Mesenteric fat pad (tissue), 1 donor: ENCODE measurements at places on chromosomes 5 and 9.

DNA sequence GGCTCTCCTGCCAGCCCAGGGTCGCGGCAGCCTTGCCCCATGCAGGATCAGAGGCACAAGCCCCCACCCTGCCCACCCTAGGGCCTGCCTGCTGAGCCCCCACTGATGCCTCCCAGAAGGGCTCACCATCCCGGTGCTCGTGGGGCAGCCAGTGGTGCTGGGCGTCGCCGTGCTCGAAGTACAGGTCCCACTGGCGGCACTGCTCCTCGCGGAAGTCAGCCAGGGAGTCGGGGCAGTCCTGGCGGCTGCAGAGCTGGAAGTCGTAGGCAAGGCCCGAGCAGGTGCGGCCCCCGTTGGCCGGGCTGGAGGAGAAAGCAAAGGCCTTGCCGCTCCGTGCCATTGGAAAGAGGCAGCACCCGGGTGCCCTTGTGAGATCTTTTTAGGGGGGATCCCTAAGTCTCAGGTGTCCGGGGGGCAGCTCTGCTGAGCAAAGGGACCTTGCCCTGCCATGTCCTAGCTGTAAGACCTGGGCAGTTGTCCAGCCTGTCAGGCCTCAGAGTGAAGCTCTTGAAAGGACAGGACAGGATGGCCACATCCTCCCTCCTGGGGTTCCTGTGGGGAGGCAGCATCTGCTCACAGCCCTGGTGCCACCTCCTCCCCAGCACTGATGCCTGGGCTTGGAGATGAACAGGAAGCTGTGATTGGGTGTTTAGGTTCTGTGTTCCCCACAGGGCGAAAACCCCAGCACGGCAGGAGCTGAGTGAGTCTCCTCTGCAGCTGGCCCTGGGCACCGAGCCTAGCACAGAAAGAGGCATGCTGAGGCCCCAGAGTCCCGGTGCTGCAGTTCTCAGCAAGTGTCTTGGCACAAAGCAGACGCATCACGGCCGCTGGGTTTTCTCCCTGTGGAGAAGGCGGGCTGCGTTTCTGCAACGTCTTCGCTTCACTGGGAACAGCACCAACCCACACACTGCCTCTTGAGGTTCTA is 77.7 kb downstream of the ZNF354C start:
- no peak for DNase-seq

DNA sequence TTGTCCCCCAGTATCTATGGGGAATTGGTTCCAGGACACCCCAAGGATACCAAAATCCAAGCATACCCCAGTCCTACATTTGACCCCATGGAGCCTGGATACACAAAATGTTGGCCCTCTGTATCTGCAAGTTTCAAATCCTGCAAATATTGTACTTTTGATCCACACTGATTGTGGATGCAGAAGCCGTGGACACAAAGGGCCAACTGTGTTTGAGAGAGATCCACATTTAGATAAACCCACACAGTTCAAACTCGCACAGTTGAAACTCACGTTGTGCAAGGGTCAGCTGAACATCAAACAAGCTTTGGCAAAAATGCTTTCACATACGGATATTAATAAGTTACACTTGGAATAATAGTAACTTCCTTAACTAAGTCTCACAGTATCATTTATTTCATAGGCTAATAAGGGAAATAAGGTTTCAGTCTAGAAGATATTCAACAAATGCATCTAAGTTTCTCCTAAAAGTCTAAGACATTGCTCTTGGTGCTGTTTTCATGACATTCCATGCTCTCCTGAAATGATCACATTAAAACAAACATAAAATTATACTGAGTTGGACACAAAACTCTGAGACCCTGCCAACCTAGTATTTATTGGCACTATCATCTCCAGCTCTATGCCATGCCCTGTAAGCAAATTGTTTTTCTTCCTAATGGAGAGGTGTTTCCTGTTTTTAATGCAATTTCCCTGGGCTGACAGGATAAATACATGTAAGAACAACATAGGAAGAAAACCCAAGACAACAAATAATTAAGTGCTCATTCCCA is 32.3 kb downstream of the ACTL7A start:
- no peak for DNase-seq

DNA sequence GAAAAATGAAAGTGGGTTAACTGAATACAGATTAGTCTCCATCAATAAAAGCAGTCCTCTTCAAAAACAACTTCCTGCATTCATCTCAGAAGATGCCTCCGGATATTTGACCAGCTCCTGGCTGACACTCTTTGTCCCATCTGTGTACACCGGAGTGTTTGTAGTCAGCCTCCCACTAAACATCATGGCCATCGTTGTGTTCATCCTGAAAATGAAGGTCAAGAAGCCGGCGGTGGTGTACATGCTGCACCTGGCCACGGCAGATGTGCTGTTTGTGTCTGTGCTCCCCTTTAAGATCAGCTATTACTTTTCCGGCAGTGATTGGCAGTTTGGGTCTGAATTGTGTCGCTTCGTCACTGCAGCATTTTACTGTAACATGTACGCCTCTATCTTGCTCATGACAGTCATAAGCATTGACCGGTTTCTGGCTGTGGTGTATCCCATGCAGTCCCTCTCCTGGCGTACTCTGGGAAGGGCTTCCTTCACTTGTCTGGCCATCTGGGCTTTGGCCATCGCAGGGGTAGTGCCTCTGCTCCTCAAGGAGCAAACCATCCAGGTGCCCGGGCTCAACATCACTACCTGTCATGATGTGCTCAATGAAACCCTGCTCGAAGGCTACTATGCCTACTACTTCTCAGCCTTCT is 16.6 kb downstream of the F2R start:
- no peak for DNase-seq

- peak; percentile 95 for DNase-seq
Measured at GRCh38 chr9:113602126-113603047, 138.9 kb downstream of the RGS3 start.

DNA sequence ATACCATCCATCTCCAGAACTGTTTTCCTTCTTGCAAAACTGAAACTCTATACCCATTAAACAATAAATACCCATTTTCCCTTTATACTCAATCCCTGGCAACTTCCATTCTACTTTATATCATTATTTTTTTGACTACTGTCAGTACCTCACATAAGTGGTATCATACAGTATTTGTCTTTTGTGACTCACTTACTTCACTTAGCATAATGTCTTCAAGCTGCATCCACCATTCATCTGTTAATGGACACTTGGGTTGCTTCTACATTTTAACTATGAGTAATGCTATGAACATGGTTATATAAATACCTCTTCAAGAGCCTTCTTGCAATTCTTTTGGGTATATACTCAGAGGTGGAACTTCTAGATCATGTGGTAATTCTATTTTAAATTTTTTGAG is 11.6 kb upstream of the TYRP1 start:
- DNase-seq: no peak

- no peak for DNase-seq
Measured at GRCh38 chr5:55919625-55920024, 68.5 kb downstream of the IL31RA start.

DNA sequence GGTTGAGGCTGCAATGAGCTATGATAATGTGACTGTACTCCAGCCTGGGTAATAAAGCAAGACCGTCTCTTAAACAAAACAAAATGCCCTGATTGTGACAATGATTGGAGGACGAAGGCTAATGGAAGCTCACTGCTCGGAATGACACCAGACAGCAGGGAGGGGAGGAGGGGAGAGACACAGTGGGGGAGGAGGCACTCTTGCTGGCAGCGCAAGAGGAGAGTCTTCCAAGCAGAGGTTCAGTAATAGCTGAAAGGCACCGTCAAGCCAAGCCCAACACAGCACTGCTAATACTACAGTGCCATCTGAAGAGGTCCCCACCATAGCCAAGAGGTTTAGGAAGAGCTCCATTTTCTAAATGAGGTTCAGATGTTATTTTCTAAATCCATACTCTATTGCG is 102.3 kb downstream of the GLDC start:
- DNase-seq: no peak
